ENCODE measurements at places on chromosomes 12 and 14.

DNA sequence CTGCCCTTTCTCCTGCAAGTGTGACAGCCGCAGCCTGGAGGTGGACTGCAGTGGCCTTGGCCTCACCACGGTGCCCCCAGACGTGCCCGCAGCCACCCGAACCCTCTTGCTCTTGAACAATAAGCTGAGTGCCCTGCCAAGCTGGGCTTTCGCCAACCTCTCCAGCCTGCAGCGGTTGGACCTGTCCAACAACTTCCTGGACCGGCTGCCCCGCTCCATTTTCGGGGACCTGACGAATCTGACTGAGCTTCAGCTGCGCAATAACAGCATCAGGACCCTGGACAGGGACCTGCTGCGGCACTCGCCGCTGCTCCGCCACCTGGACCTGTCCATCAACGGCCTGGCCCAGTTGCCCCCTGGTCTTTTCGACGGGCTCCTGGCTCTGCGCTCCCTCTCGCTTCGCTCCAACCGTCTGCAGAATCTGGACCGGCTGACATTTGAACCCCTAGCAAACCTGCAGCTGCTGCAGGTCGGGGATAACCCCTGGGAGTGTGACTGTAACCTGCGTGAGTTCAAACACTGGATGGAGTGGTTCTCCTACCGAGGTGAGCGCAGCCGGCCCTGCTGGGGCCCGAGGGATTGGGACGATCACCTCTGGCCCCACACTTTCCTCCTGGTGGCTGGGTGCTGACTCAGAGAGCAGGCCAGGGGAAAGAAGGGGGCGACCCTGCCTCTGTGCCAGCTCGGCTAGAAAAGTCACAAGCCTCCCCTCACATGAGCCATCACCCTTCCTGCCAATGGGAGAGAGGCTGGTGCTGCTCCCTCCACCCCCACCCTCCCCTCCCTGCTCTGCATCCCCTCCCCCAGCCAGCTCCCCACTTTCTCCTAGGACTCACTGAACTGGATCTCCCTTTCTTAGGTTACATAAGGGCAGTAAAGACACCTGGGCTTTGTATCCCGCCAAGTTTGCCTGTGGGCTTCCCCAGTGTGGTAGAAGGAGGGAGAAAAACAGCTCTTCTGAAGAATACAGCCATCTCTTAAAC, 10.9 kb downstream of the LRTM2 start:
- DNase-seq: no peak

- no peak for DNase-seq
These were observed 1267.0 kb upstream of the FLRT2 start for GRCh38 chr14:84262932-84263331.

- no peak for DNase-seq
These were observed 93.2 kb upstream of the C14orf180 start for GRCh38 chr14:104486222-104486923.

DNA sequence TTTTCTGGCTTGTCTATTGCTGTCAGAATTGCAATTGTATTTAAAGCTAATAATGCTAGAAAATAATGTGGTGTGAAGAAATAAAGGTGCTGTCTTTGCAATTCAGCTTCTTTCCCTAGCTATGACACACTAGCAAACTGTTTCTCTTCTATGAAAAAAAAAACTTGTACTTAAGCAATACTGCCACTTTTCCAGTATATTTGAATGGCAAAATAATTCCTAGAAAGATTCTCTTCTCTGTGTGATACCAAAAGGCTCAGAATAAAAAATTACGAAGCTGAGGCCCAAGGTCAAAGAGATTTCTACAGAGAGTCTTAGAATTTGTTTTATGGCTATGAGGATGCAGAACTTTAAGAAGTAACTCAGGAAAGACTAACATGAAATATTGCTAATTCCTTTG, 235.5 kb downstream of the ADAMTS20 start:
- DNase-seq: no peak

- no peak for DNase-seq
These were observed 83.8 kb upstream of the VRK1 start for GRCh38 chr14:96713426-96713825.

DNA sequence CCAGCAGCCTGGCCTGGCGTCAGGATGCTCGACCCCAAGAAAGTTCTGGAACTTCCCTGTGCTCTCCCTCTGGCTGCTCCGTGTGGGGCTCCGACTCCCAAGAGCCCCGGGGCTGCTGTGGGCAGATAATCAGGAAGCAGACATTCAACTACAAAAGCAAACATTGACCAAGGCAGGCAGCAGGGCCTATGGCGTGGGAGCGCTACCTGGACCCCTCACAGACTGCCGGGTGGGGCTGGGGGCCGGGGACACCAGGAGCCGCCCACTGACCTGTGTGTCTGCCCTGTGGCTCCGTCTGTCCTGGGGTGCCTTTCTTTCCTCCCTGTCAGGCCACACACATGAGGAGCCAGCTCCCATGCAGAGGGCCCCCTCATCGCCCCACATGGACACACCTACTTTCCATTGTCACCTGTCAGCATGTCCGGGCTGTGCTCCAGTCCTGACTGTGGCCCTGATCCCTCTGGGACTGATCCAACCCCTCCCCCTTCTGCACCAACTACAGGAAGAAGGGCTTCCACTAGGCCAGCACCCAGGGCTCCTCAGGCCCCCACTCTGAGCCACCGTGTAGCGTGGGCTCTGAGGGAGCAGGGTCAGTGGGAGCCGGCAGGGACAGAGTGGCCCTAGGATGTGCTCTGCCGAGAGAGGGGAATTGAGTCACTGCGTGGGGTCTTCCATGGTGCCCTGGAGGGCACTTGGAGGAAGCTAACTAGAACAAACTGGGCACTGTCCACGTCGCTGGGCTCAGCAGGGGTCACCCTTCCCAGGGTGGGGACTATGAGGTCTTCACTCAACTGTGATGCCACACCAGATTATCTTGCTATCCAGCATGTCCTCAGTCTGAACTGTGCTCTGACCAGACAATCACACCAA, 215.4 kb upstream of the C14orf180 start:
- DNase-seq: no peak

- DNase-seq: no peak
These were observed 3.9 kb upstream of the FGF23 start for GRCh38 chr12:4383304-4383865.

GRCh38 chr12:14874882-14875281, 10.8 kb downstream of the MGP start:
- no peak for DNase-seq

- no peak for DNase-seq
These were observed 26.4 kb upstream of the SLC7A8 start for GRCh38 chr14:23209651-23210423.

DNA sequence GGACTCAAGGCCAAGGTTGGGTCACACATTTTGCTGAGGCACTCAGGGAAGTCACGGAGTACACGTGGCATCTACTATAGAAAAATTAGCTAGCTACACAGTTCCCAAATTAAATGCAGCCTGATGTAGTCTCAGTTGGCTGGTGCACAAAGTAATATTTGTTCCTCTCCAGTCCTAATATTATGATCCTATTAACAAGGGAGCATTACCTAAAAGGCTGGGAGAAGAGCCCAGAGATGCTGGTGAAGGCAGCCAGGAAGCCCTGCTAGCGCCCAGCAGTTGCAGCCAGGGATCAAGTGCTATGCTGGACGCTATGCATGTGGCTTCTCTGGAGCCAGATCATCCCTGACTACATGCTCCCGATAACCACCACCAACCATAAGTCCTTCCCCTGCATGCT, 88.0 kb upstream of the GSC start:
- DNase-seq: no peak

GRCh38 chr14:61177279-61178225, 103.6 kb downstream of the TMEM30B start:
- DNase-seq: no peak

- DNase-seq: no peak
These were observed 19.2 kb downstream of the TOGARAM1 start for GRCh38 chr14:44981198-44981597.

DNA sequence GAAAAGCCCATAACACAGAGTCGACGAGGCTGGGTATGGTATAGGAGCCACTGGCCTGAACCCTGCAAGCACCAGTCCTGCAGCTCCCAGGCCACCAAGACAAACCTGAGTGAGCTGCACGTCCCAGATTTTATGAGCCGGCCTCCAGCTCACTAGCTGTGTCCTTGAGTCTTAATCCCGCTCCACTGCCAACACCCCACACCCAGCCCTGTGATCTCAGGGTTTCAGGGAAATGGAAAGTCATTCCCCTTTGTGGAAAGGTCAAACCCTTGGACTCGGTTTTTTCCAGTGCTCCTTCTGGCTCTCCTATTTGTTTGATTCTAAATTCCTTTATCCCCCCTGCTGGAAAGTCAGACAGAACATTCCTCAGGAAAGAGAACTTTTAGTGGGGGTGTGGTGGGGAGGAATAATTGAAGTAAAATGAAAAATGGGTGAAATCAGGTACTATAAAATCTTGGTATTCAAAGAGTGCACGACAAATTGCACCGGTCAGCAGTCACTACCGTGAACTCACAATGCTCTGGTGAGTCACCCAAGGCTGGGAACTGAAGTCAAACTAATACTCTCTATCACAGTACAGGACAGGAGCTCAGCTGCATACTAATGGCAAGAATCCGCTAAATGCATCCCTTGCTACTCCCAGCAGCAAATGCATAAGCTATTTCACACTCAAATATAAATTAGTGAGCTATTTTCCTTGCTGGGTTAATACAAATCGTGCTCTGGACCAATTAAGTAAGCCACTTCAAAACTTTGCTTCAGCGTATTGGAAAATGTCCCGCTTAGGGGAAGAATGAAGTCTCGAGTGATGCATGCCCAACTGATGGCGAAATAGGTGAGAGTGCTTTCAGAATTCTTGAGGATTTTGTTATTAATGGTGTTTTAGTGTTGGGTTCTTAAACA, 9.0 kb downstream of the PITPNM2 start:
- no peak for DNase-seq

DNA sequence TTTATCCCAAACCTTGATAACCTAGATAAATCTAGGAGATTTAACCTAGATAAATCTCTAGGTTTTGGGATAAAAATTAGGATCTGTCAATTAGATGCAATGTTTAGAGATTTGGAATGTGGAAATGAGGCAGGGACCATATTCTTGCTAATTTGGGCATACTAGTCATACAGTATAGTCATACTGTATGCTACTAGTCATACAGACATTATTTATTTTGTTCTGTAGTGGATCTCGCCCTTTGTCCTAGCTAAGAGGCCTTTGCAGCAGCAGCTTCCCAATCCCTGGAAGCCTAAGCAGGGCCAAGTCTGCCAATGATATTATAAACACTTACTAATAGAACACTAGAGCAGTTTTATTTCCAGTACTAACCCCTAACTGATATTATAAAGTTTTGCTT, 136.4 kb downstream of the CEP128 start:
- no peak for DNase-seq

DNA sequence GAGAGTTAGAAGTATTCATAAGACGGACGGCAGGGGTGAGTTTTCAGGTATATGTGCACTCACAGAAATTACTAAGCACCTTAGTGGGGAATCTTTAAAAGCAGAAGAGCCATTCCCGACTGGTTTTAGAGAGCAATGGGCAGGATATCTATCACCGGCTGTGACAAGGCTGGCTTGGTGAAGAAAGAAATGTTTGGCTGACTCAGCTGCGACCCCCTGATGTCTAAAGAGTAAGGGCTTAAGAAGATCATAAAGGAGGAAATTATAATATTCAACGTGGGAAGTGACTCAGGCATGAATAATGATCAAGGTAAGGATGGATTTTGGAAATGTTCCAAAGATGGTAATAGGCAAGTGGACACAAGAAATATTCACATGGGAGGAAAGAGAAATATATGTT, 407.6 kb downstream of the TMEM132D start:
- no peak for DNase-seq

GRCh38 chr14:68638141-68638999, 154.5 kb downstream of the ZFP36L1 start:
- DNase-seq: no peak

DNA sequence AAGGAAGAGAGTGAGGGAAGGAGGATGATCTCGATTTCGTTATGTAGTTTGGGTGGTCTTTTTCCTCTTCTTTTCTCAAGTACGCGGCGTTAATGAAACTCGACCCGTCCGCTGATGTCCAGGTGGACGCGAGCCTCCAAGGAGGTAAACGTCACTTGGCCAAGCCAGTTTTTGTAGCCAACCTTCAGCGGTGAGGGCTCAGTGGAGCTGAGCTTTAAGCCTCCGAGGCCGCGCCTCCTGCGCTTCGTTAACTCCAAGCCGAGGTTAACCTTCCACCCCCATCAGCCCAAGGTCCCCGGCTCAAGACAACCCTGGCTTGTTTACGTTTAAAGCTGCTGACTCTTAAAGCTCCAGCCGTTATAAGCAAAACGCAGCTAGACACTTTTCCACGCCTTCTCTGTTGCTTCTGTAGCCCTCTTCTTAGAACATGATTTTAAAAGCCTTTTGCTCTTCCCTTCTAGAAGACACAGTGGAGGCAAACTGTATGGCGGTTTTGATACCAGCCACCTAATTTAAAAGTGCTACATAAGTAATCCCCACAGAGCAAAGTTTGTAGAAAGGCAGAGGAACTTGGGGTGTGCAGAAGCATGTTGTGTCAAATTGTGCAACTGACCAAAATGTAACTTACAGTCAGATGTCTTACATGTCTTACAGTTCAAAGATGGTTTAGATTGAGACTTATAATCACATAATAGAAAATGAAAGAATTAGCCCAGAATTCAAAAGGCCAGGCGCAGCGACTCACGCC, 923 bp upstream of the ITPR2 start:
- DNase-seq: no peak

DNA sequence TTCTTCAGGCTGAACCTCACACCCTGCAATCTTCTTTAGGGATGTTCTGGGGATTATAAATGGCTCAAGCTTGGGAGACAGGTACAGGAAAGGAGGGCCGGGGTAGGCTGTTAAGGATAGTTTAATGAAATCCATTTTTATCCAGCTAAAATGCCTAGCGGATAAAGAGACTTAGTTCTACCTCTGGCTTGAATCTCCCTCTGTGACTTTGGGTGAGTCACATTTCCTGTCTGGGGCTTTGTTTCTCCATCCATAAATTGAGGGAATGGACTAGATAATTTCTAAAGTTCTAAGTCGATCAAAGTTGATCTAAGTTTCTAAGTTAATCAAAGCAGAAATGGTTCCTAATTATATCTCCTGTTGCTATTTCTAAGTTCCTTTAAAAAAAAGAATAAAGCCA, 319.6 kb upstream of the E2F7 start:
- no peak for DNase-seq

DNA sequence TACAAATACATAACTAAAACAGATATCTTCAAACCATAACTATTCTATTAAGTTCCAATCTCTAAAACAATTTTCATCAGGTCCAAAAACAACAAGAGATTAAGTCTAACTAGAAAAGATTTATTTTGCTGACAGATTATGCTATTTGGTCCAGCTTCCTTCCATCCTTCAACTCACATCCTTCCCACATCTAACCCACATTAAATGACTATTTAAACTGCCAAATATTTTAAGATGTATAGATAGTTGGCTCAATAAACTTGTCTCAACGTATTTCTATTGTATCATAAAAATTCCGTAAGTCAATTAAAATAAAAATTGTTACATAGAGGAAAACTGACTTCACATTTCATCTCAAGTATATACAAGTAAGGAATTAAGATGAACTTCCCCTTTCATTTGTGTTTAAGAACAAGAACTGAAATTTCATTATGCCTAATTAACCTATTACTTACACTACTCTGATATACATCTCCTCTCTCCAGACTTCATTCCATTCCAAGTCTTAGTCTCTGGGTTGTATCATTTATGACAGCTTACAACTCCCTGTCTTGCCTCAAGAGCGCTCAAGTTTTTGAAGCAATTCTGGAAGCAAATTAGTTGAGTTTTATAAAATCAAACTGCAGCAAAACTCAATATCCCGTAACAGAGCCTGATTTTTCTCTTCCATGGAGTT, 25.4 kb downstream of the PAWR start:
- no peak for DNase-seq

GRCh38 chr12:114626-115211, 48.2 kb downstream of the IQSEC3 start:
- DNase-seq: no peak

GRCh38 chr14:24382064-24382371, 14.0 kb downstream of the NFATC4 start:
- no peak for DNase-seq

GRCh38 chr12:4819654-4820053, 90.1 kb upstream of the KCNA1 start:
- DNase-seq: no peak

All from activated CD4-positive, CD25-positive, alpha-beta regulatory T cell treated with anti-CD3 and anti-CD28 coated beads, Interleukin-2, amount 50 U/mL, for 16 hours (primary cell).